ENCODE measurements at places on chromosomes 2 and 18.

DNA sequence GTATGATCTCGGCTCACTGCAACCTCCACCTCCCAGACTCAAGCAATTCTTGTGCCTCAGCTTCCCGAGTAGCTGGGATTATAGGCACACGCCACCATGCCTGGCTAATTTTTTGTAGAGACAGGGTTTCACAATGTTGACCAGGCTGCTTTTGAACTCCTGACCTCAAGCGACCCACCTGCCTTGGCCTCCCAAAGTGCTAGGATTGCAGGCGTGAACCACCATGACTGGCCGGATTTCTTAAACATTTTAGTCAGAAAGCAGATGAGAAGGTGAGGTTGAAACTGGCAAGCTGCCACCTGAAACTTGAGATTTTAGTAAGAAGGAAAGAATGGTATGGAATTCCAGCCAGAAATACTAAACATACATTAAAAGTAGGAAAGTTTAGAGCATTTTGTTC, 31.9 kb downstream of the KLHL23 start:
- DNase-seq = no peak

DNA sequence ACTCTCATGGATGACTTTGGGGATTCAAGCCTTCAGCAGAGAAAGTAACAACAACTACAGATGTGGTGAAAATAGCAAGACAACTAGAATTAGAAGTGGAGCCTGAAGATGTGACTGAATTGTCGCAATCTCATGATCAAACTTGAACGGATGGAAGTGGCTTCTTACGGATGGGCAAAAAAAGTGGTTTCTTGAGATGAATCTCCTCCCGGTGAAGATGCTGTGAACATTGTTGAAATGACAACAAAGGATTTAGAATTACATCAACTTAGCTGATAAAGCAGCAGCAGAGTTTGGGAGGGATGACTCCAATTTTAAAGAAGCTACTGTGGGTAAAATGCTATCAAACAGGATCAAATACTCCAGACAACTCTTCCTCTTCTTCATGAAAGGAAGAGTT, 43.1 kb downstream of the AAK1 start:
- no peak for DNase-seq

GRCh38 chr18:31255953-31256352, 62.0 kb upstream of the DSG1 start:
- DNase-seq = no peak

- no peak for DNase-seq
Measured at GRCh38 chr2:181366675-181367175, 90.5 kb upstream of the ITGA4 start.

- DNase-seq = no peak
Measured at GRCh38 chr2:196247976-196248280, 76.5 kb upstream of the STK17B start.

GRCh38 chr2:29323961-29324360, 208.7 kb downstream of the CLIP4 start:
- no peak for DNase-seq

Measured in stimulated activated CD4-positive, alpha-beta T cell treated with anti-CD3 and anti-CD28 coated beads, Interleukin-1b, Interleukin-23, amount 100 ng/mL, for 1 hour (primary cell).